ENCODE measurements at places on chromosomes 13 and 19.

GRCh38 chr13:39881887-39882286 lies 226.4 kb downstream of the COG6 start:
- DNase-seq, result no peak

DNA sequence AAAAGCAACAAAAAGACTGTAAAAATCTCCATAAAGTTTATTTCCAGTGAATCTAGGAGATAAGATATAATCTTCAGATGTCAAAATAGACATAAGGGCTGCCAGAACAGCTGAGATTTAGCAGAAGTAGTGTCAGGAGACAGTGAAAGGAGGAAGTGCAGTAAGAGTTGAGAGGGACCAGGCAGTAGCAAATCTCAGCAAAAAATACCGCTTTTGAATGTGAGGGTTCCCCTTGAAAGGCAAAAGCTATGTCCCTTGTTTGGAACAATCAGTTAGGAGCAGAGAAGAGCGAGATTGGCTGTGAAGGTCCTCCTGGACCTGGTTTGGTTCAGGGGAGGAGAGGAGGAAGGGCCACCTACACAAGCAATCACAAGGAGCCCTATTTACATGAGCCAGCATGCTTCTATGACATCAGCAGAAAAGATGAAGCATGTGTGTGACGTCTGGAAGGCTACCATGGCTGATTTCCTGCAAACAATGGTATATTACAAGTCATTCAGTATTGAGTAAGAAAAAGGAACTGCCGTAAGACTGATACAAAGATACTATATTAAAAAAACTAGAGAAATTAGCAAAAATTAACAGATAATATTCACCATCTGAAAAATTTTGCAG lies 98.9 kb upstream of the SIAH3 start:
- no peak for DNase-seq

DNA sequence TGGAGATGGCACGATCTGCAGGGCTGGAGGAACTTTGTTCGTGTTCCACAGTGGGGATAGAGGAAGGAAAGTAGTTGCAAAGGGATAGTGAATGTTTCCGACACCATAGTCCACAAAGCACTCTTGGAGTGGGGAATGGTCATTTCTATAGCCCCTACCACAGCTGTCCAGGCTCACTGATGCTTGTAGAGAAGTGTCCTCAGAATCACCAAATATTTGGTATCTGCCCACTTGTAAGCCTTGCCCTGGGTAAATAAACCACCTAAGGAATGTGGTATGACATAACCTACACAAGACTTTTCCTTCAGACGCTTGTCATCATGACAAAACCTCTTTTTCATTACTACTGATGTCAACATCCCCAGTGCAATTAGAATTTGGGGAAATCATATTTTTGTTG lies 686.5 kb upstream of the ARGLU1 start:
- no peak for DNase-seq

GRCh38 chr19:16330368-16330801 lies 5.8 kb downstream of the KLF2 start:
- DNase-seq, result peak; percentile 98

- no peak for DNase-seq
Measured at GRCh38 chr19:7292950-7293761, 1.1 kb downstream of the INSR start.

GRCh38 chr19:39830847-39831246 lies 3.1 kb downstream of the DYRK1B start:
- no peak for DNase-seq

All from M059J (cell line).